ENCODE measurements at places on chromosomes 11 and 22. TPM values are rescaled to one million over a fixed set of nuclear protein-coding genes. Genes with fewer than 3 reads are reported as not detected.

SERPIND1 gene
- total RNA-seq = not detected

GRCh38 chr11:107789767-107790166, 68.8 kb downstream of the SLC35F2 start:
- no peak overlapping the region for H3K27ac ChIP-seq
- no peak for DNase-seq
- H3K4me3 ChIP-seq = no peak overlapping the region
- peaks cover 3% of the 10 kb centered on the region for H3K36me3 ChIP-seq

- H3K4me1 ChIP-seq = no peaks in the 10 kb centered on the region
- no peaks in the 10 kb centered on the region for H3K36me3 ChIP-seq
- no peaks in the 10 kb centered on the region for H3K27me3 ChIP-seq
- no peak overlapping the region for H3K27ac ChIP-seq
Measured at GRCh38 chr11:88421530-88421929, 84.0 kb upstream of the CTSC start.

- no peaks in the 10 kb centered on the region for H3K27me3 ChIP-seq
- H3K36me3 ChIP-seq = peaks cover 4% of the 10 kb centered on the region
- no peaks in the 10 kb centered on the region for H3K4me1 ChIP-seq
- no peak overlapping the region for H3K27ac ChIP-seq
Measured at GRCh38 chr11:118896921-118897591, 13.4 kb downstream of the CXCR5 start.

- H3K36me3 ChIP-seq = no peaks in the 10 kb centered on the region
- peak within 1 kb of the TSS; percentile 52 for H3K4me3 ChIP-seq
- DNase-seq = peak; percentile 39
- H3K27ac ChIP-seq = no peak within 1 kb of the TSS
Measured at GRCh38 chr22:31122532-31123291, at the start of gene INPP5J. TSS of gene INPP5J (plus strand) at chr22:31122966. CDS start at chr22:31123015, 49 bp downstream.

DNA sequence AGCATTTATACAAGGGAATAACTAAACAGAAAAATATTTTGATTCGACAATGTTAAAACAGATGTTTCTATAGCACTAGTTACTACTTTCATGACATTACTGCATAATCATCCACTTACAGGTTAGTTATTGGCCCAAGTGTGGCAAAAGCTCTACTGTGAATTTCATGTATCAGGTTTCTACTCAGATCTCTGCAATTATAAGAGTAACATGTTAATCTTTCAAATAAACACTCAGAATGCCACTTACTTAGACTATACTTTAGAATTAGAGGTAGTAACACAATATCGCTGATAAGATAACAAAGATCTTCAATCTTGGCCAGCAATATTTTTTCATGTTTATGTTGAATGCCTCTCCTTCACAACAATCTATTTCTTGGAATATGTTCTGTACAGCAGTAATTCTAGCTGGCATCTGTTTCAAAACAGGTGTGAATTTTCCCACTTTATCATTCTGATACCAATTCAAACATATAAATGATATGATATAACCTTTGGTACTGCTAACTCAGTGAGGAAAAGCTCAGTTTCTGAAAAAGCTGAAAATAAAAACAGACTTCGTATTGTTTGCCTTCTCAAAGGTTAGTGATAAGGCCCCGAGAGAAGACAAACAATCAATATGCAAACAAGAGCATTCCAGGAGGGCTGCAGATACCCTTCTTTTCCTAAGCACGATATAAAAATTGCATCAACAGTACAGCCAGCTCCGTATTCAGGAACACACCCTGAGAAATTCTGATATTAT, 11.0 kb upstream of the CCDC34 start:
- H3K4me3 ChIP-seq = no peak overlapping the region
- H3K27me3 ChIP-seq = no peaks in the 10 kb centered on the region
- no peak for DNase-seq
- no peak overlapping the region for H3K27ac ChIP-seq
- H3K4me1 ChIP-seq = no peaks in the 10 kb centered on the region

- H3K27me3 ChIP-seq = no peaks in the 10 kb centered on the region
- no peak overlapping the region for H3K27ac ChIP-seq
- no peak for DNase-seq
- no peaks in the 10 kb centered on the region for H3K4me1 ChIP-seq
- H3K36me3 ChIP-seq = no peaks in the 10 kb centered on the region
Measured at GRCh38 chr11:104120493-104121137, 43.3 kb downstream of the PDGFD start.

- H3K4me3 ChIP-seq = no peak overlapping the region
- H3K4me1 ChIP-seq = no peaks in the 10 kb centered on the region
Measured at GRCh38 chr11:98800696-98801095, 220.1 kb upstream of the CNTN5 start.

RAB3IL1 gene
- 0.91 TPM for total RNA-seq

DNA sequence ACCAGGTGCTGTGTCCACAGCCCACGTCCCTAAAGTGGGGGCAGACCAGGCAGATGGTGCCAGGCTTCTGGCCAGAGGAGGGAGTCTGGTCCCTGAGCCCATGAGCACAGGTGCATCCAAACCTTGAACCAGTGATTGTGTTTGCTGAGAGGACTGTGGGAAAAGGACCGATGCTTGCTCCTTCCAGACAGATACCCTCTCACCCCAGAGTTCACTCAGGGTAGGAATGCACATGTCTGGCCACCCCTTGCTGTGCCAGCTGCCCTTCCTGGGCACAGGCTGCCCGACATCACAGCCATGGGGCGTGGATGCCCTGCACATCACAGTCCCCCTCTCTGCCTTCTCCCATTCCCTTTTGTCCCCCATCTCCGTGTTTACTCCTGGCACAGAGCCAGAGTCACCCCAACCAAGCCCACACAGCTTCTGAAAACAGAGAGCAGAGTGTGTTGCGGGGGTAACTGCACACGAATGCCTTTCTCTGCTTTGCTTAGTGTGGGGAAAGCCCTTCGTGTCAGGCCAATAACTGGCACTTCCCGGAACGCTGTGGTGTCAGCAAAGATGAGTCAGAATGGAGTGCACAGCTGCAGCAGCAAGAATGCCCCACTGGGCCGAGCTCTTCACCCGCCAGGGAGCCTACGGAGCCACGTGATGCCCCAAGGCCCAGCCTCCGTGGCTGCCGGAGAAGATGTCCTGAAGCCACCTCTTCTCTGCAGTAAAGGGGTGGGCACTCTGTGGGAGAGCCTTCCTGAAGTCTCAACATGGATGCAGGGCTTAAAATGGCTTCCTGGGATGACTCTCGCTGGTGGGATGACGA, 7.6 kb downstream of the CARS1 start:
- peak overlapping the region; percentile 34 for H3K4me3 ChIP-seq
- peaks cover 9% of the 10 kb centered on the region for H3K36me3 ChIP-seq
- H3K27me3 ChIP-seq = no peaks in the 10 kb centered on the region
- DNase-seq = peak; percentile 94
- H3K27ac ChIP-seq = peak overlapping the region; percentile 72
- peaks cover 20% of the 10 kb centered on the region for H3K4me1 ChIP-seq

GRCh38 chr11:77309401-77310085, 8.1 kb upstream of the GDPD4 start:
- H3K4me3 ChIP-seq = no peak overlapping the region
- H3K27me3 ChIP-seq = no peaks in the 10 kb centered on the region
- H3K4me1 ChIP-seq = no peaks in the 10 kb centered on the region
- DNase-seq = no peak
- no peak overlapping the region for H3K27ac ChIP-seq

VPREB1 gene
- total RNA-seq = not detected

ARL2 gene
- total RNA-seq = 41.7 TPM

DNA sequence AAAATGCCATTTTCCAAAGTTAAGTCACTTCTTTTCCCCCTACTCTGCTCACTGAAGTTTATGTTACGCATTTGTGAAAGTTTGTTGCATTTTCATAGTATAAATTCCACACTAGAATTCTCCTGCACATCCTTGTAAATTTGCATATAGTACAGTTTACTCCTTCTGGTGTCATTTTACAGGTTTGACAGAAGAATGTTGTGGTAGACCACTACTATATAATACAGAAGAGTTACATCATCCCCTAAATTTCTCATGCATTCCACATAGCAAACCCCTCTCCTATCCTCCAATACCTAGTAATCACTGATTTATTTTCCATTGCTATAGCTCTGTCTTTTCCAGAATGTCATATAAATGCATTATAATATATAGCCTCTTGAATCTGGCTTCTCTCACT, 64.5 kb downstream of the CCDC73 start:
- no peaks in the 10 kb centered on the region for H3K27me3 ChIP-seq
- H3K4me3 ChIP-seq = no peak overlapping the region

- peaks cover 10% of the 10 kb centered on the region for H3K4me1 ChIP-seq
- no peak for DNase-seq
- no peak overlapping the region for H3K4me3 ChIP-seq
- H3K27ac ChIP-seq = no peak overlapping the region
Measured at GRCh38 chr22:37281195-37281594, 1.1 kb upstream of the CYTH4 start.

GRCh38 chr22:40054486-40054885, 59.7 kb downstream of the FAM83F start:
- no peak for DNase-seq
- H3K27me3 ChIP-seq = no peaks in the 10 kb centered on the region
- no peak overlapping the region for H3K27ac ChIP-seq
- H3K36me3 ChIP-seq = no peaks in the 10 kb centered on the region
- no peak overlapping the region for H3K4me3 ChIP-seq

LMO2 gene
- 1.8 TPM for total RNA-seq

MS4A2 gene
- total RNA-seq = not detected

- no peaks in the 10 kb centered on the region for H3K27me3 ChIP-seq
- peak overlapping the region; percentile 41 for H3K27ac ChIP-seq
- peak overlapping the region; percentile 95 for H3K4me3 ChIP-seq
- peaks cover 13% of the 10 kb centered on the region for H3K36me3 ChIP-seq
- H3K4me1 ChIP-seq = peaks cover 10% of the 10 kb centered on the region
Measured at GRCh38 chr11:134252346-134253187, 585 bp downstream of the THYN1 start.
